A549 treated with ZK216348 at 1 μM for 4 hours (cell line): ENCODE measurements at places on chromosomes 5 and 9. TPM values are rescaled to one million over a fixed set of nuclear protein-coding genes. Genes with fewer than 3 reads are reported as not detected.

CCL27 gene
- 0.25 to 0.94 TPM (median 0.34 TPM) in 3 of 5 replicates, not detected in the others for total RNA-seq

HAPLN1 gene
- not detected in 5 replicates for total RNA-seq

IER5L gene
- 21.5 to 65.8 TPM (median 62.4 TPM) in 5 replicates for total RNA-seq

PLCXD3 gene
- 0.04 to 0.29 TPM (median 0.18 TPM) in 5 replicates for total RNA-seq

TCF7 gene
- total RNA-seq, result 10.0 to 14.9 TPM (median 13.3 TPM) in 5 replicates

FST gene
- 3.0 to 4.5 TPM (median 4.4 TPM) in 5 replicates for total RNA-seq

PTPRD gene
- 0.15 to 0.55 TPM (median 0.40 TPM) in 5 replicates for total RNA-seq

LPAR1 gene
- total RNA-seq, result 17.0 to 23.1 TPM (median 21.3 TPM) in 5 replicates

NR5A1 gene
- total RNA-seq, result 0.09 TPM in 1 of 5 replicates, not detected in the others

CDH6 gene
- 0.07 to 0.15 TPM (median 0.11 TPM) in 4 of 5 replicates, not detected in the other for total RNA-seq

HMMR gene
- 16.3 to 31.5 TPM (median 26.2 TPM) in 5 replicates for total RNA-seq

SLC6A18 gene
- total RNA-seq, result not detected in 5 replicates

MCTP1 gene
- 6.8 to 12.7 TPM (median 7.9 TPM) in 5 replicates for total RNA-seq

PAPPA gene
- total RNA-seq, result 23.7 to 46.1 TPM (median 34.7 TPM) in 5 replicates

EFNA5 gene
- total RNA-seq, result 18.9 to 27.3 TPM (median 26.4 TPM) in 5 replicates

PAIP2 gene
- total RNA-seq, result 72.7 to 120 TPM (median 86.5 TPM) in 5 replicates

SLC6A7 gene
- 0.04 TPM in 2 of 5 replicates, not detected in the others for total RNA-seq

ORM1 gene
- total RNA-seq, result not detected in 5 replicates

ANKDD1B gene
- 0.14 to 0.17 TPM in 2 of 5 replicates, not detected in the others for total RNA-seq

SH3TC2 gene
- 0.23 to 1.3 TPM (median 0.72 TPM) in 5 replicates for total RNA-seq

PCDHB4 gene
- 0.06 to 0.12 TPM (median 0.09 TPM) in 4 of 5 replicates, not detected in the other for total RNA-seq

NOXA1 gene
- total RNA-seq, result 0.53 to 2.1 TPM (median 1.9 TPM) in 5 replicates

KCNIP1 gene
- total RNA-seq, result not detected in 5 replicates

NKD2 gene
- 12.5 to 20.1 TPM (median 19.8 TPM) in 5 replicates for total RNA-seq

FAM153A gene
- total RNA-seq, result not detected in 5 replicates

PCDHA9 gene
- 0.04 TPM in 1 of 5 replicates, not detected in the others for total RNA-seq

SPOCK1 gene
- total RNA-seq, result 8.0 to 26.8 TPM (median 17.2 TPM) in 5 replicates

CEL gene
- total RNA-seq, result 0.51 to 1.3 TPM (median 0.83 TPM) in 5 replicates

PCDHGC5 gene
- total RNA-seq, result not detected in 5 replicates

LHX6 gene
- total RNA-seq, result 0.57 to 1.3 TPM (median 1.2 TPM) in 5 replicates

LIFR gene
- total RNA-seq, result 3.1 to 8.2 TPM (median 6.1 TPM) in 5 replicates

PTPN3 gene
- 13.1 to 17.4 TPM (median 16.5 TPM) in 5 replicates for total RNA-seq

N4BP3 gene
- total RNA-seq, result 0.73 to 1.1 TPM (median 1.0 TPM) in 5 replicates

IL4 gene
- total RNA-seq, result not detected in 5 replicates

JMY gene
- 1.6 to 4.1 TPM (median 3.3 TPM) in 5 replicates for total RNA-seq

CD72 gene
- 0.11 to 0.41 TPM (median 0.18 TPM) in 4 of 5 replicates, not detected in the other for total RNA-seq

UBAP1 gene
- total RNA-seq, result 45.1 to 48.6 TPM (median 47.4 TPM) in 5 replicates

RAD1 gene
- total RNA-seq, result 23.9 to 35.6 TPM (median 34.5 TPM) in 5 replicates

CYLC2 gene
- not detected in 5 replicates for total RNA-seq

NUTM2G gene
- total RNA-seq, result not detected in 5 replicates

FBXW2 gene
- 38.7 to 41.1 TPM (median 40.2 TPM) in 5 replicates for total RNA-seq

C9 gene
- not detected in 5 replicates for total RNA-seq

IL17B gene
- total RNA-seq, result not detected in 5 replicates

PRRX2 gene
- total RNA-seq, result 3.6 to 12.5 TPM (median 11.3 TPM) in 5 replicates

WDR38 gene
- total RNA-seq, result 0.13 to 0.19 TPM (median 0.19 TPM) in 3 of 5 replicates, not detected in the others
